ENCODE measurements at places on chromosomes 3 and 15.

DNA sequence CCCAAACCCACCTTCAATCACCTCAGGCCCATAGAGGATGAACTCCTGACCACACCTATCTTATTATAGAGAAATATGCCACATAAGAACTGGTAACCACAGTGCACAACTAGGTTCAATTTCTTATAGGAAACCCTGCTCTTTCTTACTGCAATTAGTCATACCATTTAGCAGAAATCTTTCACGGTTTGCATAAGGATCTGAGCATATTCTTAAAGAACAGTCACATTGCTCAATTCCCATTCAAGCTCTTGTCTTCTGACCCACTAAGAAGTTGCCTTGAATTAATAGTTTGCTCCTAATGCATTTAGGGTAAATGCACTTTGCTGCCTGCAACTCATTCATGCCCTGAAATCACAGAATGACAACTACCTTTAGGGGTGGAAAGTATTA, 9.2 kb downstream of the ERC2 start:
- no peak for DNase-seq

DNA sequence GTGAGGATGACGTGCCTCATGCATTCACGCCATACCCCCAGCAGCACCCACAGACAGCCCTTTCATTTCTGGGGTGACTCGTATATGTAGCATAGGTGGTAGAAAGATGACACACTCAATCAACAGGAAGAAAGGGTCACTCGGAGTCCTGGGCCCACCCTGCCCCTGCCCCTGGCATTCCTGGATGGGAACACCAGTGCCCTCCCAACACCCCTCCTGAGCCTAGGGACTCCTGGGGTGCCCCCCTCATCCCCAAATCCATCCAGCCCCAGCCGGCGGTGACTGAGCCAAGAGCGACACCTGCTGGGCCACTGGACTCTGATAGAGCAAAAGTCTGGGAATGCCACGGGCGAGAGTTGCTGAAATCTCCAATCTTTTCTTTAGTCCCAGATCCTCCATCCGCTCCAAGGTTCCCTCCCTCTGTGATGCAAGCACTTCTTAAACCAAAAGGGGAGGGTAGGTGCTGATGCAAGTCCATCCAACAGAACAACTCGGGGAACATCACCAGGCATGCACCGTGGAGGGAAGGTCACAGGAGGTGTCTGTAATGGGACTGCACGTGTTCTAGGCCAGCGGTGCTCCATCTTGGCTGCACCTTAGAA, 31.1 kb downstream of the ACAN start:
- DNase-seq = no peak

DNA sequence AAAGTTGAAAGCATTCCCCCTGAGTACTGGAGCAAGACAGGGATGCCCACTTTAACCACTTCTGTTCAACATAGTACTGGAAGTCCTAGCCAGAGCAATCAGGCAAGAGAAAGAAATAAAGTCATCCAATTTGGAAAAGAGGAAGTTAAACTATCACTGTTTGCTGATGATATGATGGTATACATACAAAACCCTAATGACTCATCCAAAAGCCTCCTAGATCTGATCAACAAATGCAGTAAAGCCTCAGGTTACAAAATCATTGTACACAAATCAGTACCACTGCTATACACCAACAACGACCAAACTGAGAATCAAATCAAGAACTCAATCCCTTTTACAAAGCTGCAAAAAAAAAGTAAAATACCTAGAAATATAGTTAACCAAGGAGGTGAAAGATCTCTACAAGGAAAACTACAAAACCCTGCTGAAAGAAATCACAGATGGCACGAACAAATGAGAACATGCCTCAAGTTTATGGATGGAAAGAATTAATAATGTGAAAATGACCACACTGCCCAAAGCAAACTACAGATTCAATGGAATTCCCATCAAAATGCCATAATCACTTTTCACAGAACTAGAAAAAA, 40.3 kb downstream of the RPL39L start:
- DNase-seq = no peak

GRCh38 chr15:48016865-48017264, 103.9 kb upstream of the SLC24A5 start:
- DNase-seq = no peak

GRCh38 chr3:158773166-158773565, 28.7 kb upstream of the MFSD1 start:
- no peak for DNase-seq

GRCh38 chr3:4665197-4665596, 172.0 kb downstream of the ITPR1 start:
- DNase-seq = no peak

- no peak for DNase-seq
Observed at GRCh38 chr15:29615791-29616190, 206.5 kb downstream of the TJP1 start.

- no peak for DNase-seq
Observed at GRCh38 chr15:63107895-63108546, 13.6 kb upstream of the LACTB start.

- DNase-seq = no peak
Observed at GRCh38 chr3:156181509-156181908, 61.1 kb downstream of the KCNAB1 start.

DNA sequence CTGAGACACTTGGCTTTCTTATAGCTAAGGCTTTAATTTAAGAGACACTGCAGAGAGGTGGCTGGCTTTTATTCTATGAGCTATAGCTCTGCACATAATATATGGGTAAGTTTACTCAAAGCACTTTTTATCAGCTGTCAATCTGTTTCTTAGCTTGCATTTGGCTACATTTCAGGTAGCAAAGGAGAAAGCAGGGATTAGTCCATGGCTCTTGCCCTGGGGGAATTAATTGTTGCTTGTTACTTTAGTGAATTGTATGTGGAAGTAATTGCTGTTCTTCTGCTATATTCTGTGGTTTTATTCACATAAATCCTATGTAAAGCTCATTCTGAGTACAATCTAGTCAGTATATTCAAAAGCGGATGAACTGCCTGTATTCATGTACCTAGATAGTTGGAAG, 14.4 kb upstream of the CCDC39 start:
- DNase-seq = no peak

DNA sequence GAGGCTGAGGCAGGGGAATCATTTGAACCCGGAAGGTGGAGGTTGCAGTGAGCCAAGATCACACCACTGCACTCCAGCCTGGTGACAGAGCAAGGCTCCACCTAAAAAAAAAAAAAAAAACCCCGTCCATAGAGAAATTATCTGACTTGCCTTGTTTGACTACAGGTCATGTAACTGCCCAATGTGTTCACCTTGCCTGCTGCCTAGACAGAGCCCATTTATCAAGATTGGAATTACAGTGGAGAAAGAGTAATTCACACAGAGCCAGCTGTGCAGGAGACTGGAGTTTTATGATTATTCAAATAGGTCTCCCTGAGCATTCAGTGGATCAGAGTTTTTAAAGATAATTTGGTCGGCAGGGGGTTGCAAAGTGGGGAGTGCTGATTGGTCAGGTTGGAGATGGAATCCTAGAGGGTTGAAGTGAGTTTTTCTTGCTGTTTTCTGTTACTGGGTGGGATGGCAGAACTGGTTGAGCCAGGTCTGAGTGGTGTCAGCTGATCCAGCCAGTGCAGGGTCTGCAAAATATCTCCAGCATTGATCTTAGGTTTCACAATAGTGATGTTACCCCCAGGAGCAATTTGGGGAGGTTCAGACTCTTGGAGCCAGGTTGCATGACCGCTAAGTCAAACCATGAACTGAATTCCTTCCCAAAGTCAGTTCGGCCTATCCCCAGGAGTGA, 40.8 kb upstream of the ACP3 start:
- no peak for DNase-seq

GRCh38 chr3:145259166-145259880, 901.7 kb downstream of the PLOD2 start:
- DNase-seq = no peak

DNA sequence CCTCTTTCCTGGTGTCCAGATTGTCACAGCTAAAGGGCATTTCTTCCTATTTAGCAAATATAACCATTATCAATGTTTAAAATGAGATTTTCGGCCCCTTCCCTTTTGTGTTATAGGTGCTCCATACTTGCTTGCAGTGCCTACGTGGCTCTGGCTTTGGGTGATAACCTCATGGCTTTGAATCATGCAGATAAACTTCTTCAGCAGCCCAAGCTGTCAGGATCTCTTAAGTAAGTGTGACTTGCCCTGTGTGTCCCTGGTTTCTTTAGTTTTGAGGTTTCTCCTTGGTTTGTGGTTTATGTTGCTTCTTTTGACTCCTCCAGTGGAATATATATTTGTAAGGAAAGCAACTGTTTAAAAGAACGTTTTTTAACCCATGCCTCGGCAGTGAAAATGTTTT, 58.5 kb upstream of the TRIM71 start:
- no peak for DNase-seq

DNA sequence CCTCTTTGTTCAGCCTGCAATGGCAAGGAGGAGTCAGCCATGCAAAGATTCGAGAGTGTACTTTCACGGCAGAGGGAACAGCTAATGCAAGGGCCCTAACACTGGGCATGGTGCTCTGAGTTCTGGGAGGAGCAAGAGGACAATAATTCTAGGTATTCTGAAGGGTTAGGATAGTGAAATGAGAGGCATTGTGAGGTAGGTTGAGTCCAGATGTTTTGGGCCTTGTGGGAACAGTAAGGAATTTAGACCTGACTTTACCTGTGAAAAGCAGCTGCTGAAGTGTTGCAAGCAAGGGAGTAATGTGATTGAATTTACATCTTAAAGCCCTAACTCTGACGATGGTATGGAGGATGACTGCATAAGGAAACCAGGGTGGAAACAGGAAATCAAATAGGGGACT, 211.6 kb downstream of the CNTN3 start:
- DNase-seq = no peak

GRCh38 chr15:100252359-100252758, 89.4 kb downstream of the ADAMTS17 start:
- DNase-seq = no peak

DNA sequence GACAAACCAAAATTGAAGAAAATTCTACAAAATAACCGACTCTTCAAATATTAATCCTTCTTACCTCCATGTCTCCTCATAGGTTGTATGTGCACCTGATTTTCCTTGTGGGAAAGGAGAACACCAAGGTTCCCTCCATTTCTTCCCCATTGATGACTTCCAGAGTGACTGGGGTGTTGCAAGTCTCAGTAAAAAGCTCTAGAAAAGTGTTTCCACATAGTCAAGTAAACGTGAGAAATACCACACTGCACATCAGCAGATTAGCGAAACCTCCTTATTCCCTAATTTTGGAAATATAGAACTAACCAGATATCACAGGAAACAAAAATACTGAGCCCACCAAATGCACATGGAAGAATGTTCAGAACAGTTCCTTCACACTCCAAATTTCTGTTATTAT, 4.9 kb upstream of the RPN1 start:
- no peak for DNase-seq

GRCh38 chr3:24684506-24685023, 189.9 kb upstream of the THRB start:
- DNase-seq = no peak

DNA sequence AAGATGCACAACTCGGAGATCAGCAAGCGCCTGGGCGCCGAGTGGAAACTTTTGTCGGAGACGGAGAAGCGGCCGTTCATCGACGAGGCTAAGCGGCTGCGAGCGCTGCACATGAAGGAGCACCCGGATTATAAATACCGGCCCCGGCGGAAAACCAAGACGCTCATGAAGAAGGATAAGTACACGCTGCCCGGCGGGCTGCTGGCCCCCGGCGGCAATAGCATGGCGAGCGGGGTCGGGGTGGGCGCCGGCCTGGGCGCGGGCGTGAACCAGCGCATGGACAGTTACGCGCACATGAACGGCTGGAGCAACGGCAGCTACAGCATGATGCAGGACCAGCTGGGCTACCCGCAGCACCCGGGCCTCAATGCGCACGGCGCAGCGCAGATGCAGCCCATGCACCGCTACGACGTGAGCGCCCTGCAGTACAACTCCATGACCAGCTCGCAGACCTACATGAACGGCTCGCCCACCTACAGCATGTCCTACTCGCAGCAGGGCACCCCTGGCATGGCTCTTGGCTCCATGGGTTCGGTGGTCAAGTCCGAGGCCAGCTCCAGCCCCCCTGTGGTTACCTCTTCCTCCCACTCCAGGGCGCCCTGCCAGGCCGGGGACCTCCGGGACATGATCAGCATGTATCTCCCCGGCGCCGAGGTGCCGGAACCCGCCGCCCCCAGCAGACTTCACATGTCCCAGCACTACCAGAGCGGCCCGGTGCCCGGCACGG, 991 bp downstream of the SOX2 start:
- peak; percentile 39 for DNase-seq
